ENCODE measurements at places on chromosomes 3 and 15.

- no peak for DNase-seq
These were observed 14.3 kb downstream of the RHOA start for GRCh38 chr3:49397470-49397869.

DNA sequence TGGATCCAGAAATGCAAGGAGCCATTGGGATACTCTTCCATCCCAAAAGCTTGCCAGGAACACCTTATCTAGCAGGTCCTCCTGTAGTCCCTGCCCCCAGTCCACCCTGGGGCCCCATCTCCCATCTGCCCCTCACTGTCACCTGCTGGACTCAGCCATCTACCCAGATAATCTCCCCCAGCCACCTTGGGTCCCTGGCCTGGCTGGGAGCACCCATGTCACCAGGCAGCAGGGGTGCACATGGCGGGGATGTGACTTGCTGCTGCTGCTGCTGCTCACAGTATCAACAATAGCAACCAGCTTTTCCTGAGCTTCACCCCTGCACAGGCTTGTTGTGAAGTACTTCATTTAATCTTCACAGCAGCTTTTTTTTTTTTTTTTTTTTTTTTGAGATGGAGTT, 12.6 kb downstream of the PTH1R start:
- no peak for DNase-seq

DNA sequence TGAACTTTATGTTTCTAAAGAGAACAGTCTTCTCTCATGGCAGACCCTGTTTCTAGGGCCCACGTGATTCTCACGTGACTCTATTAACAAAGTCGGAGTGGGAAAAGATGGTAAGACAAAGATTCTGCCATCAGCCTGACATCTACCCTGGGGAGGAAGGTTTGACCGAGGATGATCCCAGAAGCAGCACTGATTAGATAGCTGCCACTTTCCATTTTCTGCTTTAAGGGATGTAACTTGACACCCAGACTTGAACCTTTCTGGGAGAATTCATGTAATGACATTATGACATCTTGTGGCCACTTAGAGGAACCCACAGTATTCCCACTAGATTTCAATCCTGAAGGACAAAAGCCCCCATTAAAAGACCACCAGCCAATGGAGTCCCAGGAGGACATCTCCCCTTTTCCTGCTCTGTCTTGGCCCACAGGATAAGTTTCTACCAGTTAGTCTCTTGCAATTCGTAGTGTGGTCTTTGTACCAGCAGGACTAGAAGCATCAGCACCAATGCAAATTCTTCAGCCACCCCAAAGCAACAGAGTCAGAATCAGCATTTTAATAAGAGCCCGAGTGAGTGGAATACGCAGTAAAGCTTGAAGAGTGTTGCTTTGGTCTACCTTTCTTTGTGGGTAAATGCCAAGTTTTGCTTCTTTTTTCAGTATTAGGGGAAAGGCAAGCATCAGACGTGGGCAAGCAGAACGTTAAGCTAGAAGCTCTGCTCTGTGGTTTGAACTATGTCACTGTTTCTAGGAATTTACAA, 480.5 kb upstream of the PROK2 start:
- no peak for DNase-seq

DNA sequence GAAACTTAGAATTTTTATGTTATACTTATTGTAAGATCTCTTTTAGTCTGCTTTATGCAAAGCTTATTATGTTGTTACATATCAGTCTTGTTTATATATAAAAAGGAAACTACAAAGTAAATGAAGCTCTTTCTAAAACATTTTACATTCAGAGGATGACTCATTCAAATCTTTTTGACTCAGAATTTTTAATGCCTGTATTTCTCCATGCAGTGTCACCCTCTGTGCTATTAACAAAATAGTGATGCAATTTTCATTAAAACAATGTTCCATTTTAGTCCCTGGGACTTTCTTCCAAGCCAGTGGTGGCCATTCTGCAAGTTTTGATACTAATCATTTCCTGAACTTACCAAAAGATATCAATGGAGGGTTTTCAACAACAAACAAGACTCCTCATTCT, 216.1 kb downstream of the NAALADL2 start:
- no peak for DNase-seq

DNA sequence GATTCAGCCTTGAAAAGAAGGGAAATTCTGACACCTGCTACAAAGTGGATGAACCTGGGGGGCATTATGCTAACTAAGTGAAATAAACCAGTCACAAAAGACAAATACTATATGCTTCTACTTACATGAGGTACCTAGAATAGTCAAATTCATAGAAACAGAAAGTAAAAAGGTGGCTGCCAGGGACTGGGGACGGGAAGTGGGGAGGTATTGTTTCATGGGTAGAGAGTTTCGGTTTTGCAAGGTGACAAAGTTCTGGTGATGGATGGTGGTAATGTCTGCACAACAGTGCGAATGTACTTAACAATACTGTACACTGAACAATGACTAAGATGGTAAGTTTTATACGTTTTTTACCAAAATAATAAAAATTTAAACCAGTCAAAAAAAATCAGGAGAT, 4.8 kb downstream of the IDH2 start:
- no peak for DNase-seq

DNA sequence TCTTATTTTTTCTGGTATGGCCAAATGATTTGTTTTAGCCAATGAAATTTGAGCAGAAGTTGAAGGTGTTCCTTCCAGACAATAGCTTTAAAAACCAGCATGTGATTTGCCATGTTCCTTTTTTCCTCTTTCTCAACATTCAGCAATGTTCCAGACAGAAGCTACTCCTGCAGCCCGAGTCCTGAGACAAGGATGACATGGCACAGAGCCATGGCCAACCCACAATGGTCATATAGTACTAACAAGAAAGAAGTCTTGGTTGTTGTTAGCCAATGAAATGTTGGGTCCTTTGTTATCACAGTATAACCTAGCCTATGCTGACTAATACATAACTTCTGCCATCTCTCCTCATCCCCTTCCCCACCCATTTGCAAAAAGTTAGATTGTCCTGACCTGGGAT, 211.1 kb upstream of the STT3B start:
- no peak for DNase-seq

- no peak for DNase-seq
These were observed 209.9 kb downstream of the ITPR1 start for GRCh38 chr3:4703054-4703480.

DNA sequence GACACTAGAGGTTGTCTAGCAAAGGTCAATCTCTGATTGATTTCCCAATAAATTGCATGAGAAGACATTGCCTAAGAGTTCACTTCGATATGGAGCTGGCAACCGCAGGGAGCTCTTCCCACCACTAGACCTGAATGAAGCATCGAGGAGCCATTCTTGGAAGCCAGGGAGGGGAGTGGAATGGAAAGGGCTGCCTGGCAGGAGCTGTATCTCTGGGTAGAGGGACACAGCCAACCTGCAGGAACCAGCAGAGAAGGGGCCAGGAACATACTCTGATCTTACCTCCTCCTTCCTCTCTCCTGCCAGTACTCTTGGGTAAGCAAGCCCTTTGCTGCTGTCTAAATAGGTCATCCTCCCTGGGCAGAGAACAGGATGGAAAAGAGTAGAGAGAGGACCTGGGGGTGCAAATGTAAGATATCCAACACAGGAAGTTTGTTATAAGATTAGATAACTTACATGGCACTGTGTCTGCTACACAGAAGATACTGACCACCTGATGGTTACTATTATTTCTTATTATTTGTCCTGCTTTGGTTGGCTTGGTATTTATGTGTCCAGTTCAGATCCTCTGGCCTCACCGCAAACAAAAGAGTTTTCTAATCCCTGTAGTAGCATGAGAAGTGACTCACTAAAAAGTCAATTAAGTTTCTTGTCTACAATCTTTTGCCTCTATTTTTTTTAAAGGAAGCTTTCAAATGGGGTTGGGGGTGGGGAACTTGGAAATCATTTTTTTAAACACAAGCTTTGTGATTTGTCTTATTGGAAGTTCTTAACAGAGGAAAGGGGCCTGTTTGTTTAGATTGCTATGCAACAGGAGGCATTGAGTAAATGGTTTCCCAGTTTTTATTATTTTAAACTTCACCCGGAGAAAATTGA, 156.7 kb upstream of the TSC22D2 start:
- no peak for DNase-seq
